Hematopoietic multipotent progenitor cell treated with erythropoietin and hydrocortisone succinate and interleukin-3 and kit ligand, for 17 days (in vitro differentiated cells): ENCODE measurements at places on chromosomes 16 and 17.

GRCh38 chr16:15510992-15511391 is 76.6 kb downstream of the BMERB1 start:
- no peak for DNase-seq

DNA sequence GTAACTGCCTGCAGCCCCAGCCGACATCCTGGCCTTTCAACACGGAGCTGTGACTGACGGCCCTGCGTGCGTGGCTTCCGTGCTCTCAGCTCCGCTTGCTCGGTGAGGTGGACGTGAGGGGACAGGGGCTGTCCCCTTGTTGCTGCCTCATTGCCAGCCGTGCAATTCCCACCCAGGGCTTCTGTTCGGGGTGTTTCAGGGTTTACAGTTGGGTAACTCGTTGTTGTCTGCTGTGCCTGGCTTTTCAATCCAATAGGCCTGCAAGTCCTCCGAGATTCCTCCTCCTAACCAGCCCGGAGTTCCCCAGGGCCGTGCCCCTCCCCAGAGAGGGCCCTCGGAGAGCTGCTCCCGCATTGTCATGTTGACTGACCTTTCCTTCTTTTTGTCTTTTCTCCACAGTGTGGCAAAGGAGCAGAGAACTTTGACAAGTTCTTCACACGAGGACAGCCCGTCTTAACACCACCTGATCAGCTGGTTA is 31.4 kb upstream of the CACNG5 start:
- DNase-seq = no peak

- no peak for DNase-seq
These were observed 4.1 kb upstream of the SLC38A10 start for GRCh38 chr17:81298991-81299738.

DNA sequence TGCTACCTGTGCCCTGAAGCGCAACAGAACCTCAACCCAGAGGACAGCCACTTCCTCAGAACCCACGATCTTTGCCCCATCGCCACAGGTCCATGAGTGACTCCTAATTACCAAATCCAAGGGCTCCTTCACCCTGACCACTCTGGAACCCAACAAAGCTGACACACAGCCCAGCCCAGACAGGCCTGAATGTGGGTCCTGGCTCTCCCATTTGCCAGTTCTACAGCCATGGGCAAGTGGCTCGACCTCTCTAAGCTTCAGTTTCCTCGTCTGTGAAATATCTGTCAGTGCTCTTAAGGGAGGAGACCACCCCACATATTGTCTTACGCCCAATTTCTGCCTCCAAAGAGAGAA is 18.0 kb upstream of the ENDOV start:
- no peak for DNase-seq

DNA sequence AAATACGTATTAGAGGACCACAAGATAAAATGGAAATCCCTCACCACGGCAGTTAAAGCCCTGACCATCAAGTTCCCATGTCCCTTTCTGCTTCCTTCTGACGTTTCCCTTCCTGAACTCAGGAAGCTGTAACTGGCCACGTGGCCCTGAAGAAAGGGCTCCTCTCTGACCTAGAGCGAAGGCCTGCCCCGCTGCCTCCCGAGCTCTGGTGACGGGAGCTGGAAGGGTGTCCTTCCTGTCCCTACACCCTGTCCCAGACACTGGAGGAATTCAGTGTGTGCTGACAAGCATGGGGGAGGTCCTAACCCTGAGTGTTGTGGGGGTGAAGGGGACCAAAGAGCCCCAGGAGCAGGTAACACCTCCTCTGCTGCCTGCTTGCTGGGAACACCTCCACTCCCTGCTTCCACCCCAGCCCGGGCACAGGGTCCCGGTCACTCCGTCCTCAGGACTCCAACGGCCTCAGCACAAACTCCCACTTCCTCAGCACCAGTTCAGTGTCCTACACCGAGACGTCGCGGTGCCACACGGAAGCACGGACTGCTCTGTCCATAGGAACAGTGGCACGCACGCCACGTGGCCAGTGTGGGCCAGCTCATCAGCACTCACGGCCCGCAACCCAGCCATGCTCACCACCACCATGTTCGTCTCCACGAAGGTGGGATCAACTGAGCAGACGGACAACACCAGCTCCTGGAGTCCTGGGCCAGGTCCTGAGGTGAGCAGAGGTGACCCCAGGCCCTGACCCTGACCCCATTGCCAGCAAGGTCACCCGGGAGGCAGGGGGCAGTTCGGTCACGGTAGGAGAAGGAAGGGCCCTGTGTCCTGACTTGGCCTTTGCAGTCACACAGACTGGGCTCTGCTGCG is 16.9 kb downstream of the TMEM235 start:
- no peak for DNase-seq

GRCh38 chr17:39549747-39550573 is 57.8 kb downstream of the NEUROD2 start:
- no peak for DNase-seq

DNA sequence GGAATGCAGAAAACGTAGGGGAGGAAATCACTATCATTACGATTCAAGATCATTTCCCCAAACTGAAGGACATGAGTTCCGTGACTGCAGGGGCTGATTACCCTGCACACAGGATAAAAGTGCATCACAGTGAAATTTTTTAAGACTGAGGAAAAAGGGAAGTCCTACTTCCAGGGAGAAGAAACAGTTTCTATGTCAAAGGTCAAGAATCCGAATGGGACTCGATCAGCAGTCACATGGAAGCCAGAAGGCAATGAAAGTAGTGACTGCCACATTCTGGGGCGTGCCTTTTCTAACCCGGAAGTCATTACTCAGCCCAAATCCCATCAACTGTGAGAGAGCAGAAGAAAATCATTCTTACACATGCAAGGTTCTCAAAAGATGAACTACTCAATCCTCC is 12.1 kb downstream of the ZZEF1 start:
- DNase-seq = no peak

- no peak for DNase-seq
These were observed 139.7 kb downstream of the WSCD1 start for GRCh38 chr17:6209829-6210228.

DNA sequence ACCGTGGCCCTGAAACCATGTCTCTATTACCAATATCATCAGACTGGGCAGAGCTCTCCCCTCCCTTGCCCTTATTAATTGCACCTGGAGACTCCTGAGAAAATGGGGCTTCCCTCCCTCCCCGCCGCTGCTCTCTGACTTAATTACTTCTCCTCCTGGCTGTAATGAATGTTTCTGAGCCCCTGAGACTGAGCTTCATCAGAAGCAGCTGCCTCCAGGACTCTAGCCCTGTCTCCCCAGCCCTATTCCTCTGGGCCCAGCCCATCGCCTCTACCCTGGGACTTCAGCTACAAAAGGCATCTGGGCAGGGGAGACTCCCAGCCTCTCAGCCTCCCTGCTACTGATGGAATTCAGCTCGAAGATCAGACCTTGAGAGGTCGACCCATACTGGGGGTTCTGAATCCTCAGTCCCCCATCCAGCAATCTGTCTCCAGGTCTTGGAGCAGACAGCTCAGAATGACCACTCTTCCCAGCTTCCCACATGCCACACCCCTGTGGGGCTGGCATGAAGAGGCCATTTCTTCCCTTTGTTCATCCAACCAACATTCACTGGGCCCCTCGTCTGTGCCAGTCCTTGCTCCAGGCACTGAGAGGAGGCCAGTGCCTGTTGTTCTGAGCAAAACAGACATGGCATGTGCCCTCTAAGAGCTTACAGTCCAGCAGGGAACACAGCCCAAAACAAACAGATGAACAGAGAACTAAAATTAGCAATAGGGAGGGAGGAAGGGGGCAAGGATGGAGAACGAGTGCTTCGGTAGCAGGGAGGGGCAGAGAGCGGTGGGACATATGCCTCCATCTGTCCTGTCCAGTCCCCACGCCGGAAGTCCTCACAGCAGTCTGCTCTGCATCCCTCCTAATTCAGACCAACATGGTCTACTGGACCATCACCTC is 17.0 kb upstream of the NAGS start:
- no peak for DNase-seq

DNA sequence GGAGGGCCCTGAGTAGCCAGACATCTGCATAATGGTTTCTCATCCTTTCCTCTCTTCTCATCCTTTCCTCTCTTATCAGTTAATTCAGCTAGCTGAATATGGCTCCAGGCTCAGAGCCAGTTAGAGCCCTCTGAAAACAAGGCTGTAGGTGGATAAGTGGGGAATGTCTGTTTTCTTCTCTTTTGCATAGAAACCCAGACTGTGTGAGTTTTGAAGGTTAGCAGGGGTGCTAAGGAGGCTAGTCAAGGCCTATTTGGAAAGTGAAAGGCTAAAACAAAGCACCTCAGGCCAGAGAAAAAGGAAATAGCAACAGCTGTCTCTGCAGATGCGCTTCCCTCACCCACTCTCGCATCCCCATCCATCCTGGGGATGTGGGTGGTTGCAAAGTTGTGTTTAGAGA is 420.9 kb downstream of the SHISA9 start:
- no peak for DNase-seq

GRCh38 chr16:82031116-82032084 is 3.7 kb upstream of the HSD17B2 start:
- DNase-seq = no peak

- no peak for DNase-seq
These were observed 27.7 kb downstream of the SLC12A3 start for GRCh38 chr16:56892705-56893104.

DNA sequence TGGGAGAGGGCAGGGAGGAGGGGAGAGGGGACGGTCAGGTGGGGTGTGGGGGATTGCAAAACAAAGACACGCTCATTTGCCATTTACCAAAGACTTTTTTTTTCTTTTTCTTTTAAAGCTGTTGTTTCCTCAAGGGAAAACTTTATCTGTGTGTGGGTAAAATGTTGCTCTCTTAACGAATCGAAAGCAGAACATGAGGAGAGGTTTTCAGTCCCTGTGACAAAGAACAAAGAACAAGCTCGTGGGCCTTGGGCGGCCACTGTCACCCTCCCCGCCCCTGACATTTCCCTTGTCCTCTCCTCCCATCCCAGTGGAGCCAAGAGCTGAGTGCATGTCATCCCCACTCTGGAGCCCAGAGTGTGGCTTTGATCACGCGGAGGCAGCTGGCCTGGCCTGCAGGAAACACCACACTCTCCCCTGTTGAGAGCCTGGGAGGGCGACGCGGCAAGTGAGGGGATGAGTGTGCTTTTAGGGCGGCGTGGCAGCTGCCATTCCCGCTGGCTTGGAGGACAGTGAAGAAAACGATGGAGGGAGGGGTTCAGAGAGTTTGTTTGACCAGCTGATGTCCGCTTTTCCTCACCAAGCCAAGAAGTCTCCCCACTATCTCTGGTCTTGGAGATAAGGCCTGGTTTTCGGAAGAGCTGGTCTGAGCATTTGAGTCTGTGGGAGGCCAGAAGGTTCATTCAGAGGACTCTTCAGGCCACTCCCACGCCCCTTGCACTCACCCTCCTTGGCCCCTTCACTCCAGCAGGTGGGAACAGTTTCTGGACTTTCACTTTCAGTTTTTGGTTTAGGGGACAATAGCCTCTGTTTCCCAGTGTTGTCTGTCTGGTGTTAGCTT is 11.4 kb downstream of the CCR7 start:
- no peak for DNase-seq

DNA sequence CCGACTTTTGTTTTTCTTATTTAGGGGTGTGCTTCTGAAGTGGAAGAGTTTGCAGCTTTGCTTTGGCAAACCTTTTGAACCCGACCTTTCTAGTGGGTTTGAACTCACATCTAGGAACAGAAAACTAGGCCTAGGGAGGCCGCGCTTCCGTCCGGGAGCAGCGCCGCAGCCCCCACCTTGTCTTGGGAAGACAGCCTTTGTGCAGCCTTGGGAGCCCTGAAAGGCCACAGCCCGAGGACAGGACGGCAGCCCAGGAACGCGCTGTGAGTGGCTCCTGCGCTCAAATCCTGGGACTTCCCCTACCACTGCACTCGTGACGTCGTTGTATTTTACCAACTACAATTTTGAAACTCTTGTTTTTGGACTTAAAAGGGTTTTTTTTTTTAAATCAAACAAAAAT is 53.7 kb upstream of the ZNF267 start:
- no peak for DNase-seq

- DNase-seq = no peak
These were observed 112.9 kb downstream of the ANKRD11 start for GRCh38 chr16:89377453-89377848.

DNA sequence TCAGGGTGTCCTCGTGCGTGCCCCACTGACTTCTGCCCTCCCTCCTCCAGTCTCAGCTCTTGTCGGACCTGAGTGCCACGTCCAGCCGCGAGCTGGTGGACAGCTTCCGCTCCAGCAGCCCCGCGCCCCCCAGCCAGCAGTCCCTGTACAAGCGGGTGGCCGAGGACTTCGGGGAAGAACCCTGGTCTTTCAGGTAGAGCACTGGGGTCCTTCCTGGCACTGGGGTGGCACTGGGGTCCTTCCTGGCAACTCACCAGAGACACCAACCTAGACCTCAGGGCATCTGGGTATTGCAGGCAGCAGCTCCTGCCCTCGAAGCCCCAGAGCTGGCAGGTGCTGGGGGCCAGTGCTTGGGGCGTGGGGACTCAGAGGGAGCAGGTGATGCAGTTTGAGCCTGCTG is 25.0 kb downstream of the SGSH start:
- DNase-seq = no peak

GRCh38 chr17:82314012-82314726 is 3.2 kb downstream of the CD7 start:
- no peak for DNase-seq

- DNase-seq = no peak
These were observed 26.8 kb upstream of the CIBAR2 start for GRCh38 chr16:85138825-85139627.

DNA sequence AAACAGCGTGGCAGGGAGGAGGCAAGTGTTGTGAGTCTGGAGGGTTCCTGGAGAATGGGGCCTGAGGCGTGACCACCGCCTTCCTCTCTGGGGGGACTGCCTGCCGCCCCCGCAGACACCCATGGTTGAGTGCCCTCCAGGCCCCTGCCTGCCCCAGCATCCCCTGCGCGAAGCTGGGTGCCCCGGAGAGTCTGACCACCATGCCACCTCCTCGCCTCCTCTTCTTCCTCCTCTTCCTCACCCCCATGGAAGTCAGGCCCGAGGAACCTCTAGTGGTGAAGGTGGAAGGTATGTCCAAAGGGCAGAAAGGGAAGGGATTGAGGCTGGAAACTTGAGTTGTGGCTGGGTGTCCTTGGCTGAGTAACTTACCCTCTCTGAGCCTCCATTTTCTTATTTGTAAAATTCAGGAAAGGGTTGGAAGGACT is at the start of gene CD19:
CD19 (plus strand) TSS at position 171 of the 425 bp plus-strand sequence; CDS start at position 201, 30 bp downstream.
- DNase-seq = no peak

- no peak for DNase-seq
These were observed 37.4 kb upstream of the DLX4 start for GRCh38 chr17:49931416-49932137.

DNA sequence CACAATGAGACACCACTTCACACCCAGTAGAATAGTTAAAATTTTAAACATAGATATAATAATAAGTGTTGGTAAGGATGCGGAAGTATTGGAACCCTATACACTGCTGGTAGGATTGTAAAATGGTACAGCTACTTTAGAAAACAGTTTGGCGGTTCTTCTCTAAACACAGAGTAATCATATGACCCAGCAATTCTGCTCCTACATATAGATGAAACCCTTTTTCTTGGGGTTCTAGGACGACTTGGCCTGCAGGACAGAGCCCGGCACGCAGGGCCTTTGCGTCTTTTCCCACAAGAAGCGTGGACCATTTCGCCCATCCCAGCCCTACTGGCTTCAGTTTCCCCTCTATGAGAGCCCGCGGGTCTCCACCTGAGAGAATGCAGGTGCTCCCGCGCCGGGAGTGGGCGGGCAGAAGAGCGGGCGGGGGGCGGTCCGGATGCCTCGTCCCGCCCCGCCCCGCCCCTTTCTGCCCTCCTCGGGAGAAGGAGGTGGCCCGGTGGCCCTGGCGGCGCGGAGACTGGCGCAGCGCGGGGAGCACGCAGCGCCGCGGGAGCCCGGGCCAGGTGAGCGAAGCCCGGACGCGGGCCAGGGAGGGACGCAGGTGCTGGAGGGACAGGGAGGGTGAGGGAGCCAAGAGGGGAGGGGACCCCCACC is at the start of gene SDR42E2:
SDR42E2 (plus strand) TSS at position 508 of the 657 bp plus-strand sequence. CDS start 3,077 bp downstream, outside the sequence.
- no peak for DNase-seq
